ENCODE measurements at places on chromosomes 4 and X.
A peak's percentile ranks its signal among the peaks of the same experiment; 100 is the strongest.

DNA sequence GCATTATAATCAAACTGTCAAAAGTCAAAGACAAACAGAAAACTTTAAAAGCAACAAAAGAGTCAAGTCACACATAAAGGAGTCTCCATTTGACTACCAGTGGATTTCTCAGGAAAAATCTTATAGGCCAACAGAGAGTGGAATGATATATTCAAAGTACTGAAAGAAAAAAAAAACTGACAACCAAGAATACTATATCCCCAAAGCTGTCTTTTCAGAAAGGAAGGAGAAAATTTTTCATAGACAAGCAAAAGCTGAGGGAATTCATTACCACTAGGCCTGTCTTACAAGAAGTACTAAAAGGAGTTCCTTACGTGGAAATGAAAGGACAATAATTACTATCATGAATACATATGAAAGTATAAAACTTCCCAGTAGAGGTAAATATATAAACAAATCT is 39.0 kb downstream of the SLC10A7 start:
- DNase-seq, result no peak

GRCh38 chrX:76987381-76987780 is 459.8 kb upstream of the FGF16 start:
- no peak for DNase-seq

GRCh38 chrX:103656617-103657016 is 27.8 kb downstream of the TCEAL1 start:
- no peak for DNase-seq

DNA sequence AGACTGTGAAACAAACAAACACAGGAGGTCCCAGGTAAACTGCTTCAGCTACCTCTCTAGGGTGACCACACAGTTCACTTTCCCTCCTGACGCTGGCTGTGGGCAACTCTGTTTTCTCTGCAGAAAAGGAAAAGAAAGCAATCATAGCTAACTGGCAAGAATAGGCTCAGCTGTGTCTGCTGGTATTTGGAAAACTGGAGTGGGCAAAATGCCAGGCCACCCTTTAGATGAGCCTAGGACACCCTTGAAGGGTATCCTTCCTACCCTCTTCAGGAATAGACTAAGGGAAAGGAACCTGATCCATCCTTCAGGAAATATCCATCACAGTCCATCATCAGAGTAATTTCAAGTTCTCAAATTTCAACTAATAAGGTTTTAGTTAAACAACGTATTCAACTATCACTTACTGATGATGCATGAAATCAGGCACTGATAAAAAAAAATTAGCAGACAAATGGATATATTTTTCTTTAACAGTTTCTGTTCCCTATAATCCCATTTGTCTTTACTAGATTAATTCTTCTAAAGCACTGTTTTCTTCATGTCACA is 60.9 kb downstream of the CAMK2D start:
- no peak for DNase-seq

GRCh38 chr4:13611283-13611842 is 16.2 kb downstream of the BOD1L1 start:
- no peak for DNase-seq

DNA sequence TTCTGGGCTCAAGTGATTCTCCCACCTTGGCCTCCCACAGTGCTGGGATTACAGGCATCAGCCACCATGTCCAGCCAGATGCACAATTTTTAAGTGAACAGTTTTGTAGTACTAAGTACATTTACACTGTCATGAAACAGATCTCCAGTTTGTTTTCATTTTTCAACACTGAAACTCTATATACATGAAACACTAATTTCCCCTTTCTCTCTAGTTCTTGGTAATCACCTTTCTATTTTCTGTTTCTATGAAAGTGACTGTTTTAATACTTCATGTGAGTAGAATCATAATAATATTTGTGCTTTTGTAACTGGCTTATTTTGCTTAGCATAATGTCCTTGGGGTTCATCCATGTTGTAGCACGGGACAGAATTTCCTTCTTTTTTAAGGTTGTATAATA is 237.4 kb downstream of the CAMK2D start:
- no peak for DNase-seq

DNA sequence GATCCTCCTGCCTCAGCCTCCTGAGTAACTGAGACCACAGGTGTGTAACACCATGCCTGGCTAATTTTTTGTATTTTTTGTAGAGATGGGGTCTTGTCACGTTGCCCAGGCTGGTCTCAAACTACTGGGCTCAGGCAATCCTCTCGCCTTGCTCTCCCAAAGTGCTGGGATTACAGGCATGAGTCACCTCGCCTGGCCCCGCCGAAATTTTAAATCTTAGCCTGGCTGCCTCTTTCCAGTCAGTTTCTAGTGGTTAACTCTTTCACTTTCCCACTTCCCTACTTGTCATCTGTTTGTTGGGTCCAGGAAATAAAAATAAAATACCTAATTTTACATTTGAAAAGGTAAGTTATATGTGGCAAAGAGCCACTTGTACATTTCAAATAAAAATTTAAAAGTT is 62.4 kb downstream of the TMEM165 start:
- DNase-seq, result no peak

- no peak for DNase-seq
These were observed 208.8 kb downstream of the UGT8 start for GRCh38 chr4:114807357-114807756.

DNA sequence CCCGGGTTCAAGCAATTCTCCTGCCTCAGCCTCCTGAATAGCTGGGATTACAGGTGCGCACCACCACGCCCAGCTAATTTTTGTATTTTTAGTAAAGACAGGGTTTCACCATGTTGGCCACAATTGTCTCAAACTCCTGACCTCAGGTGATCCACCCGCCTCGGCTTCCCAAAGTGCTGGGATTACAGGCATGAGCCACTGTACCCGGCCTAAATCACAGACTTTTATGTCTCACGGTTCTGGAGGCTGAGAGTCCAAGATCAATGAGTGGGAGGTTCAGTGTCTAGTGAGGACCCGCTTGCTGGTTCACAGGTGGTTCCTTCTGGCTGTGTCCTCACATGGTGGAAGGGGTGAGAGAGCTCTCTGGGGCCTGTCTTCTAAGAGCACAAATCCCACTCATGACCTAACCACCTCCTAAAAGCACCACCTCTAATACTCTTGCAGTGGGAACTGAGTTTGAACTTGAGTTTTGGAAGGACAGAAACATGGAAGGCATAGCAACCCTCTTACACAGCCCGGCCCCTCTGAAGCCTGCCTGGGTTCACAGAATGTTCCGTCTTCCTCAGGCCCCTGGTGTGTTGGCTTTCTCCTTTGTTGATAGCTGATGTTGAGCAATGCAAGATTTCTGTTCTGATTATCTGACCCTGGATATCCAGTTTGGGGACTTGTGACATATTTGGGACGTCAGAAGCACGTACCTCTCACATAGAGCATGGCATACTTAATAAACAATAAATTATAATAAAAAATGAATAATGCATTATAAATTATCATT is 1.9 kb upstream of the AKAP17A start:
- DNase-seq, result no peak

GRCh38 chr4:13547485-13548041 is 3.3 kb upstream of the NKX3-2 start:
- DNase-seq, result peak; percentile 51

DNA sequence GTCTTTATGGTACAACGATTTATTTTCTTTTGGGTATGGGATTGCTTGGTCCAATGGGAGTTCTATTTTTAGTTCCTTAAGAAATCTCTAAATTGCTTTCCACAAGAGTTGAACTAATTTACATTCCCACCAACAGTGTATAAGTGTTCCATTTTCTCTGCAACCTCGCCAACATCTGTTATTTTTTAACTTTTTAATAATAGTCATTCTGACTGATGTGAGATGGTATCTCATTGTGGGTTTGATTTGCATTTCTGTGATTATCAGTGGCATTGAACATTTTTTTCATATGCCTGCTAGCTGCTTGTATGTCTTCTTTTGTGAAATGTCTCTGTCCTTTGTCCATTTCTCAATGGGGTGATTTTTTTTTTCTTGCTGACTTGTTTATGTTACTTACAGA is 42.8 kb downstream of the UCHL1 start:
- DNase-seq, result no peak

DNA sequence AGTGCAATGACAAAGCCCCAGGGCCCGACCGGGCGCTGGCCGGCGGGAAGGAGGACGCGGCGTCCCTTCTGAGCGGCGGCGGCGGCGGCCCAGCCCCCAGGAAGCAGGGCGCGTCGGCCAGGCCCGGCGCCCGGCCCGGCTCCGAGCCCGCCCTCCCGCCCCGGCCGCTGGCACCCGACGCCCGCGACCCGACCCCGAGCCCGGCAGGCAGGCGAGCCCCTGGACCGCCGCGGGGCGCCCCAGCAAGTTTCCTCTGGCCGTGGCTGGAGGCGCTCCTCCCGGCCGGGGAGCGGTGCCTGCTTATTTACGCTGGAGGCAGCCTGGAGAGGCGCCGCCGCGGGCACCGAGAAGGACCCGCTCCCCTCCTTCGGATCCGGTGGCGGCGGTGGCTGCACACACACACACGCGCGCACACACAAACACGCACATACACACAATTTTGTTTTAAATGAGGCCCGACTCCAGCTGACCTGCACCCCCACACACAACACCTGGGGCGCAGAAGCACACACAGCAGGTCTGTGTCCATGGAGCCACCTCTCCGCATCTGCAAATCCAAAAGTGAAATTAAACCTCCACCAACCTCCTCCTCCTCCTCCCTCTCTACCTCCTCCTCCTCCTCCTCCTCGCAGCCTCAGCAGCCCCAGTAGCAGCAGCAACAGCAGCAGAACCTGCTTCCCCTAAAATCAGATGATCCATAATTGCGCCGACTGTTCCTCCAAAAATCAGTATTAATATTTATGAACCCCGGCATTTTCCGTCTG is 669 bp downstream of the IRF2 start:
- peak; percentile 55 for DNase-seq

DNA sequence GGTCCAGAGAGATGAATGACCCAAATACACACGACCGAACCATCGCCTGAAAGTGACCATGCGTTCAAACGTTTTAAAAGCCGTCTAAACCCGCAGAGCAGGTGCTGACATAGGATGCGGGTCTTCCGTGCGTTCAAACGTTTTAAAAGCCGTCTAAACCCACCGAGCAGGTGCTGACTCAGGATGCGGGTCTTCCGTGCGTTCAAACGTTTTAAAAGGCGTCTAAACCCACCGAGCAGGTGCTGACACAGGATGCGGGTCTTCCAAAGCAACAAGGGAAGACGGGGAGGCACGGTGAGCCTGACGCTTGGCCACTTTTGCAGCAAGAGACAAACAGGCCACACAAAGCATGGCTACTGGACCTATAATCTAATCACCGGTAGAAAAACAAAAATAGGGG is 47.2 kb downstream of the GAK start:
- no peak for DNase-seq
